GM13976 (cell line): ENCODE measurements at places on chromosomes 2 and 18.

DNA sequence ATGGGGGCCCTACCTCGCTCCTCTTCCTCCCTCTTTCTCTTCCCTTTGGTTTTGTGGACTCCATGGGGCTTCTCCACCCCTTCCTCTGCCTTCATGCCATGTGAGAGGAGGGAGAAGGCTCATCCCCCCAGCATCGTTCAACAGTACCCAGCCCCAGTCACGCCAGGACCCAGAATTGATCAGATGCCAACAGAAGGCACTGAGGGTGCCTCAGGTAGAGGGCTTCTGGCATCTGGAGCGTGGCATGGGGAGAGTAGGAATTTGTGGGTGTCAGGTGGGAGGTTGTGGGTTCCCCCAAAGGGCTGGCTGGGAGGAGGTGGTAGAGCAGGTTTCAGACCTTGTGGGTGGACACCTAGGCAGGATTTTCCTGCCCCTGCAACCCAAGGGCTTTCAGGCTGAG is 122.0 kb downstream of the TWIST2 start:
- DNase-seq: no peak

- no peak for DNase-seq
These were observed 206.0 kb downstream of the SPP2 start for GRCh38 chr2:234256516-234256915.

DNA sequence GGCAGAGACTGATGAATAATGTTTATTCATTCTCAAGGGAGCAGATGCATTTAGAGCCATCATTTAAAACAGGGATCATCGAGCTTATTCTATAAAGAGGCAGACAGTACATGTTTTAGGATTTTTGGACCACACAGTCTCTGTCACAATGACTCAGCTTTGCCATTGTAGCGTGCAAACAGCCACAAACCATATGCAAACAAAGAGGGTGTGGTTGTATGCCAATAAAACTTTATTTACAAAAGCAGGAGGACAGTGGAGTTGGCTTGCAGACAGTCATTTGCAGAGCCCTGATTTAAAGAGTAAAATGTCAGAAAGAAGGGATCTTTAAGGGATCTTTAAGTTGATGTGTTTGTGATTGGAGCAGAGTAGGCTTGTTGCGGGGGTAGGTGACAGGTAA is 51.5 kb downstream of the SMIM21 start:
- no peak for DNase-seq

GRCh38 chr2:74078466-74078865 is 69.2 kb downstream of the BOLA3 start:
- no peak for DNase-seq

DNA sequence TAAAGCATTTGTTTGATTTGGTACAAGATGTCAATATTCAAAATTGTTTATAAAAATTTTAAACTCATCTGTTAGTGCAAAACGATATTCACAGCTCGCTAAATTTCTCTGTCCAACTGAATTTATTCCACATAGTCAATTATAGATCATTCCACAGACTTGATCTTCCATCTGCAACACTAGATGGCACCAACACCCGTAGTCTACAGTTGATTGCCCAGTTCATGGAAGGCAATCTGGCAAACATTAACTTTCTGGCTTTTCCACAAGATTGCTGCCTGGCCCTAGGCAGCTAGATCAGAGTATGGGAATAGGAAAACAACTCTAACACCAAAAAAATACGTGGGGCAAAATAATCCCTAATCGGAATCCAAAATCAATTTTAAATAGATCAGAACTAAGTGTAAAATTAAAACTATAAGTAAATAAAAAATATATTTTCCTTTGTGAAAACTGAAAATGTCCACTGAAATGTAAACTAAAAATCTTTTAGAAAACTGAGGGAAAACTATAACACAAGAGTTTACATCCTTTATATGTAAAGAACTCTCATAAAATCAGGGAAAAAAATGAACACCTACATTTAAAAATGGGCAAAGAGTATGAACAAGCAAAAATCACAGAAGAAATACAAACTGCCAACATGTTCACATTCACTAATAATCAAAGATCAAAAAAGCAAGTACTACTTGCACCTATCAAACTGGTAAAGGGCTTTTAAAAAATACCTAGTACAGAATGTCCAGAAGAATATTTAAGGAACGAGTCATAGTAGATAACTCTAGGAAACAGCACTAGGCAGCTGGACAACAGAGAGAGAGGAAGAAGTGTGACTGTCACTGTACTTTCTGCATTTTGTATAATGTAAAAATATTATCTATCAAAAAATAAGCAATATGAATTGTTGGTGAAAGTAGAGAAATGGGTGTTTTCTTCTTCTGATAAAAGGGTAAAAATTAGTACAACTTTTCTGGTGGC is 35.0 kb downstream of the RTN4 start:
- peak; percentile 23 for DNase-seq

- DNase-seq: no peak
These were observed 84.9 kb downstream of the MAP4K4 start for GRCh38 chr2:101782427-101782792.

- no peak for DNase-seq
These were observed 8.1 kb downstream of the SUPT7L start for GRCh38 chr2:27655155-27655951.

GRCh38 chr2:206255003-206255402 is 19.5 kb upstream of the ZDBF2 start:
- DNase-seq: no peak

GRCh38 chr18:10111944-10112343 is 198.1 kb downstream of the VAPA start:
- DNase-seq: no peak

DNA sequence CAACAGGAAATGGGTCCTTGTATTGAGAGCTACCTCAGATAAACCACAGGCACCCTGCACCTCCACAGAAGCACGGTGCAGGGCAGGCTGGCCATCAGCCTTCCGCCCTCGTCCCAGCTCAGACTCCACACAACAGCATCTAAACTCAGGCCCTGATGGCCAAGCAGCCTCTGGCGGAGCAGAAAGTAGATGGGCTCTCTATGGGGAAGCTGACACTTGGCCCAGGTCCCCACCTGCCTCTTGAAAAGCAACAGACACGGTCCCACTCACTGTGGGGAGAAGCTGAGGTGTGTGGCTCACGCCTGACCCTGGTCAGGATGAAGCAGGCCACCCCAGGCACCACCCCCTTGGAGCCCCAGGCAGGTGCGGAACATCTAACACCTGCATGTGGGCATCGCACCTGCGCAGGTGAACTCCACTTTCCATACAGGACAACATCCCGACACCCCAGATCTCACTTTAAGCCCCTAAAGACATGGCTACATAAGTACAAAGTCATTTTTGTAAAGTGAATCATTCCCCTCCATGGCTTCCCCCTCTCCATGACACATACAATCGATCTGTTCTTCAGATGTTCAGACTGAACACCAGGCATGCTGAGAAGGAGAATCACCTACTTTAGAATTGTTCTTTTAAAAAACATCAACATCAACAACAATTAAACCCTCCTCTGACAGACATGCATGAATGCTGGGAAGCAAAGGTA is 208.4 kb downstream of the ZBTB7C start:
- no peak for DNase-seq

GRCh38 chr2:85033388-85033787 is 62.4 kb downstream of the KCMF1 start:
- DNase-seq: no peak

DNA sequence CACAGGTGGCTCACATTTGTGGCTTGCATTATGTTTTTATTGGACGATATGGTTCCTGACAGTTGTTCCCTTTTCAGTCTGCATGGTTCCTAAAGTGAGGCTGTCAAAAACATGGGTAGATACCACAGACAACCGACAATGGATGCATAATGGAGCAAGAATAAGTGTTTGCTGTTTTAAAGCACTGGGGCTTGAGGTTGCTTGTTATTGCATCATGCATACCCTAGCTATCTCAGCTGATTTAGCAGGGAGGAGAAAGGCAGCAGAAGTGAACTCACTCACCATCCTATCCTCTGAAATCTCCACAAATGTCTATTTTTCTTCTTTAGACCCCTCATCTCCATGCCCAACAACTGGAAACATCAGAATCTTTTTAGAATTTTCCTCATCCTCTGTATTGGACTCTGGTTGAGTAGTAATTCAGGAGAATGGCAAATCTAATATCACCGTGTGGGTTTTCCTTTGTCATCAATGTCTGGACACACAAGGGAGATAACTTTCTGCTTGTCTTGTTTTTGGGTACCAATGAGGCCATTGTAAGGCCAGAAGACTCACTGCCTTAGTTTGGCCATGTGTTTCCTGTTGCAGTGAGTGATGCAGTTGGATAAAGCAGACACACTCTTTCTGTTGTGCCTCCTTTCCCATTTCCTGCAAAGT is 46.7 kb downstream of the FBXO48 start:
- DNase-seq: no peak

GRCh38 chr2:100195942-100196341 is 53.6 kb upstream of the AFF3 start:
- DNase-seq: no peak

- DNase-seq: no peak
These were observed 755.5 kb downstream of the RNF144A start for GRCh38 chr2:7672685-7673071.

GRCh38 chr2:10425699-10426098 is 22.4 kb downstream of the ODC1 start:
- DNase-seq: no peak

- DNase-seq: no peak
These were observed 62.8 kb downstream of the EMILIN2 start for GRCh38 chr18:2909431-2910140.

DNA sequence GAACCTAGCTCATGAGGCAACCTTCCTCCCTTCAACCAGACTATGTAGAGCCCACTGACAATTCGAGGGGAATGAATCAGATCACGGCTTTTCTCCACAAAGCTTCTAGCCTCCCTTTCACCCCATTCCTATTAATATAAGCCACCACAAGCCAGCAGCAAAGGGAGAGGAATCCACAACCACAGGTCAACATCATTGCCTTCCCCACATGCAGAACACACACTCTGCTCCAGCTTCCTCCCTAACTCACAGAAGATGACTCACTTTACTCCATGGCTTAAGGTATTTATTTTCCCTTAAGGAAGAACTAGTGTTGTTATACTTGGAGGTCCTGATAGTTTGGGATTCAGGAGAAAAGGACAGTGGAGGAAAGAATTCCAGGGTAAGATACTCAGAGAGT is 272.2 kb downstream of the C1D start:
- no peak for DNase-seq

DNA sequence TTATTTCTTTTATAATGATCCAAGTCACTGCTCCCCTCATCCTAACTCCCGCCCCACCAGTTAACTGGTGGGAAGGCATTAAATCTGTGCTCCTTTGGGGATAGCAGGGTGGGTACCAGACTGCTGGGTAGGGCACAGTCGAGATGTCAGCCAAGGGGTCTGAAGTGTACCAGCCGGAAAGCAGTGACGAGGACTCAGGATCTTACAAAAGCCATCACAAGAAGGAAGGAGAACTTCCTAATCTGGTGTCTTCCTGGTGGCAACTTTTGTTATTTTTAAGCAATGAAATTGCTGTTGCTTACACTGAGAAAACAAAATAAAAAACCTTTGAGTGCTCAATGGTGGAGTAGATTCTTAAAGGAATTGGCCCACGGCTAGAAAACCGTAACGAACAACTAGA is 97.7 kb downstream of the ALPK2 start:
- DNase-seq: no peak

DNA sequence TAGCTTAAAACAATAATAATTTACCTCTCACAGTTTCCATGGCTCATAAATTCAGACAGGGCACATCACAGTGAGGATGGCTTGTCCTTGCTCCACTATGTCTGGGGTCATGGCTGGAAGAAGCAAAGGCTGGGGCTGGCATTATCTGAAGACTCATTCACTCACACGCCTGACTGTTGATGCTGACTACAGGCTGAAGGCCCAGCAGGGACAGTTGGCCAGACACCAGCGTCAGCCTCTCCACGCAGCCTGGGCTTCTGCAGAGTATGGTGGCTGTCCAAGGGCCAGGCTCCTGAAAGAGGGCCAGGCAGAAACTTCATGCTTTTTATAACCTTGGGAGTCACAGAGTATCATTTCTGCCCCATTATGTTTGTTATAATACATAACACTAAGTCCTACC is 33.4 kb downstream of the YPEL5 start:
- no peak for DNase-seq

GRCh38 chr2:42566837-42567321 is 1.6 kb upstream of the MTA3 start:
- no peak for DNase-seq

- DNase-seq: no peak
These were observed 63.2 kb upstream of the TPO start for GRCh38 chr2:1350111-1350510.

GRCh38 chr2:188969236-188969635 is 4.9 kb upstream of the COL3A1 start:
- DNase-seq: no peak

DNA sequence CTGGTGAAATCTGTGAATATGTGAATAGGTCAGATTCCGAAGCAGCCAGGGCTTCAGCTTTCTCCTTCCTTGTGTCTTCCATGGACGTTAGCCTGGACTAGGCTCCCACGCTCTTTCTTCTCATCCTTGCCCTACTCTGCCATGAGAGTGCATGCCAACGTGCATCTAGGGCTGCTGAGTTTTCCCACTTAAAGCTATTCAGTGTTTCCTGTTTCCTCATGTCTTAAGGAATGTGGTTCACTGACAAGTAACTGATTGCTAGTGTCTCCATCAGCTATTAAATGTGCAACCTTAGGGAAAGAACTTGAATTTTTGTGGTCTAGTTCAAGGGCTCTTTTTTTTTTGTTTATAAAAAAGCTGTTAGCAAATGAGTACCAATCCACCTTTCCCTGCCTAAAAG is 642.3 kb upstream of the LINC00305 start:
- no peak for DNase-seq

- no peak for DNase-seq
These were observed 109.7 kb downstream of the CD8B2 start for GRCh38 chr2:106596844-106597243.

GRCh38 chr2:216308576-216308975 is 63.7 kb downstream of the MARCHF4 start:
- no peak for DNase-seq

GRCh38 chr2:115549611-115550130 is 1107.2 kb downstream of the DPP10 start:
- DNase-seq: no peak

GRCh38 chr2:77642339-77642738 is 120.2 kb upstream of the LRRTM4 start:
- DNase-seq: no peak

DNA sequence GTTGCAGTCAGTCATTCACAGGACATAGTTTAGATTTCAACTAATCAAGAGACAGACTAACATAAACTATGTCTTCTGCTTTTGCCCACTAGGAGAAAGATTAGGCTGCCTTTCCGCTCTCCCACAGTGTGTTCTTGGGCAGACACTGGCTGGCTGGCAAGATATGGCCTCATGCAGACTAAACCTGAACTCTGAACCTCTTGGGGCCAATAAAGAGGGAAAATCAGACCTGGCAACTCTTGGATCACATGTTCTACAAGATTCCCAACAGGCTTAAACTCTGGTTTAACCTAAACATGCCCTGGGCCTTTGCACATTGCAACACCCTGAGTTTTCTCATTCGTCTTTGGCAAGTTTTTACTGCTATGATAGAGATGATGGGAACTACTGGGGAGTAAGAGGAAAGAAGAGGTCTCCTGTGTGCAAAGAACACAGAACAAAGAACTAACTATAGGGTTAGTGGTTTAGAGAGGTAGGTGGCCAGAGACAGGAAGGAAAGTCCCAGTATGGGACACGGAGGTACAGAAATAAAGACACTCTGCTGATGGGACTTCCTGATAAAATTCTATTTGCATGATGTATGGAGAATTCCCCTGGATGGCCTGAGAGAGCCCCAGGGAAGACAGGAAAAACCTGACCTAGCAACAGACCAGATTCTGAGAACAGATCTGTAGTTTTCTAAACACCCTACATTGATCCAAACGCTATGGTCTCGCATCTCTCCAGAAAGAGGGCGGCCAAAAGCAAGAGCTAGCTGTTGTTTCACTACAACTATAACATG is 2.0 kb upstream of the ATRAID start:
- peak; percentile 52 for DNase-seq

- DNase-seq: no peak
These were observed 71.2 kb downstream of the SLC16A14 start for GRCh38 chr2:229997565-229997964.
